ENCODE measurements at places on chromosomes 11 and 22.

- DNase-seq, result no peak
Observed at GRCh38 chr11:112809429-112809828, 151.8 kb upstream of the NCAM1 start.

DNA sequence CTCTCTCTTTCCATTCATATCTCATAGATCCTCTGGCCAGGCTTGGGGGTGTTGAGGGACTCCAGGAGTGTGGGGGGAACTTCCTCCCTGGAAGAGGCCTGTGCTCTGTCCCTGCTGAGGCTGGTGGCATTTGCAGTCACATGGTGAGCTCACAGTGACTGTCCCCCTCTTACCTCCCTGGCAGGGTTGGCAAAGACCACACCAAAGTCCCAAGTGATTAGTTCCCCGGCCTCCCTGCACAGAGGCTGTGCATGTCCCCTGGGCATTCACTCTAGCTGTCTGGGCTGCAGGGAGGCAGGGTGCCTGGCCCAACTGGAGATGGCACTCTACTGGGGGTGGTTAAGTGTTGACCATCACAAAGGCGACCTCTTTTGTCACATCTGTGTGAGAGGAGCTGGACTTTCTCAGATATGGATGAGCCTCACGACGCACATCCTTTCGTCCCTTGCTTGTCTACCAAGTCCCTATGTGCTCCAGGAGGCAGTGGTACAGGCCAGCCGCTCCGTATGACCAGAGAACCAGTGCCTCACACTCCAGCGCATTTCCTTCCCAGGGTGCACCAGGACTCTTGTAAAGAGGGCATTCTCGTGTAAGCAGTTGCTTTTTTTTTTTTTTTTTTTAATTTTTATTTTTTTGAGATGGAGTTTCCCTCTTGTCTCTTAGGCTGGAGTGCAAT is 8.8 kb downstream of the TANGO2 start:
- no peak for DNase-seq

DNA sequence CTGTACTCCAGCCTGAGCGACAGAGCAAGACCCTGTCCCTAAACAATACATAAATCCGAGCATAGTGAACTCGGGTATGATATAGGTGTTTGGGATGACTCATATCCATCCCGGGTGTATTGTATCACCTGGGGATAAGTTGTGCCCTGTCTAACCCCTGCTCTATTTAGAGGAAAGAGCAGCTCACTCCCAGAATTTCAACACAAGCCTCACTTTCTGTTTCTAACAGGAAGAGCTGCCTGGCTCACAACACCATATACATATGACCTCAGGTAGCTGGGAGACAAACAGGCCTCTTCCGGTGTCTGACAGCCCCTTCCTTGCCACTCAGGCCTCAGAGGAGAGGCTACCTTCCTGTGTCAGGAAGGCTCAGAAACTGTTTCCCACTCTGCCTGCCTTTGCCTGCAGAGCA is 9.9 kb upstream of the MICALL1 start:
- DNase-seq, result peak; percentile 73

GRCh38 chr22:24947881-24948280 is 1.4 kb upstream of the LHFPL7 start:
- DNase-seq, result no peak

DNA sequence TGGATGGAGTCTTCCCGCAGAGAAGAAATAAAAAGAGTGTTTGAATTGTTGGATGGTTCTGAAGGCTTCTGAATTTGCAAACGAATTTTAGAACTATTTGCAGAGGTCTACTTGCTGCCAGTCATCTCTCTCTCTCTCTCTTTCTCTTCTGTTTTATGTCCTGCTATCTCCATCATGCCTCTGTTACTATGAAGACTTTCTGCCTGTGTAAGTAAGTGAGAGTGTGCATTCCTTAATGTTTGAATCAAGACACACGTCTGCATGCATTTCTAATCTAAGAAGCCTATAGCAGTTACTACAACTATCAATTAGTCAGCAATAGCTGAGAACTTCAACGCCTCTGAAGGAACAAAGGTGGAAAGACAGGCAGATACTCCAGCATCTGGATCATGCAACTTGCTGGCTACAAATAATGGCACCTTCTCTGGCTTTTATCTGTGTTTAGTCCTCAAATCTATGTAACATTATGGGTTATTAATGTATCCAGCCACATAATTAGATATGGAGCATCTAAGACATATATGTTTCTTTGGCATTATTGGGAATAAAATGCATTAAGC is 191.5 kb upstream of the BLID start:
- DNase-seq, result no peak

DNA sequence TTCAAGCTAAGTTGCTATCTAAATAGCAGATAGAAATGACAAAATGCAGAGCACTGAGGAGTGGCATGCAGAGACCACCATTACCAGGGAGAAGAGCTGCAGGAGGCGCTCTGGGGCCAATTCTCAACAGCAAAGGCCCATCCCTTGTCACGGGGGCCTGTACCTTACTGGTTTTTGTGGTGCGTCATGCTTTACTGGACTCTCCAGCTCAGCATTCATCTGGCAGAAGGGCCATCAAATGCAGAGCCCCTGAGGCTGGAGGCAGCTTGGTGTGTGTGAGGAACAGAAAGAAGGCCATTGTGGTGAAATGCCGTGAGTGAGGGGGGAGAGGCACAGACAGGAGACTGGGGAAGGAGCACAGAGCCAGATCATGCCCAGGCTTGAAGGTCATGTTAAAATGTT is 56.5 kb upstream of the NAV2 start:
- no peak for DNase-seq

DNA sequence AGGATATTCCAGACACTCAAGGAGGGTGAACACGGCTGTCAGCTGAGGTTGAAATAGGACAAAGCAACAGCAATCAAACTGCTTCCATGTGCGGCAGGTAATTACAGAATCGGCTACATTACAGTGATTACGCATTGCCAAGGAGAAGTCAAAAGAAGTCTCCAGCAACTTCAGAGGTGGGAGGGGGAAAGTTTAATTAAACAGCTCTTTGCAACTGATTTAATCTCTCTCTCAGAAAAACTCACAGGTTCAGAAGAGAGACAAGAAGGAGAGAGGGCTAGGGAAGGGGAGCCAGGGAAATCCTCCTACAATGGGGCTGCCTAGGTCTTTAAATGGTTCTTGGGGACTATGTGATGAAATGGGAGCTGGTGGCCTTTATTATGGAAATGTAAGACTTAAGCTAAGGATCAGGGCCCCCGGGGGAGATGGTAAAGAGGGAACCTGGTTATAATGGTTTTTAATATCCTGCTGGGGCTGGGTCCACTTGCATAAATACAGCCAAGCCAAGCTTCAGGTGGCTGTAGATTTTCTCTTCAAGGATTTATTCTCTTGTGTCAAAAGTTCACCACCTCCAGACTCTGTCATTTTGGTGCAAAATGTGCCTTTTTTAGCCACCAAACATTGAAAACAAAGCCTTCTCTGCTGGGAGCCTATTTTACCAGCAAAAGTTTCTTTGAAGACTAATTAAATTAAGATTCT is 354.7 kb upstream of the NARS2 start:
- no peak for DNase-seq

DNA sequence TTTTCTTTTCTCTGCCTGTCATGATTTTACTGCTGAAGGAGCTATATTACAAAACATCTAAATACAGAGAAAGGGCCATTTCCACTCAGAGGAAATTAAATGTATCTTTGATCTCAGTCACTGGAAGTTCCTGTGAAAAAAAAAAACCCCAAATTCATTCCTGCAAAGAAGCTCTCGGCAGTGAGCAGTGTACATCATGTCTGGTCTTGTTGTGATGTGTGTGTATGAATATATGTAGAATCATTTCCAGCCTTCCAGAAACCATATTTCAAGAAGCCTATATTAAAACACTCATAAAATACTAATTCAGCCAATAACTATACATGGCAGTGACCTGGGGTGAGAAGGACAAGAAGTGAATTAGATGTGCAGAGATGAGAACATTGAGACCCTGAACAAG is 393.2 kb upstream of the TENM4 start:
- no peak for DNase-seq

DNA sequence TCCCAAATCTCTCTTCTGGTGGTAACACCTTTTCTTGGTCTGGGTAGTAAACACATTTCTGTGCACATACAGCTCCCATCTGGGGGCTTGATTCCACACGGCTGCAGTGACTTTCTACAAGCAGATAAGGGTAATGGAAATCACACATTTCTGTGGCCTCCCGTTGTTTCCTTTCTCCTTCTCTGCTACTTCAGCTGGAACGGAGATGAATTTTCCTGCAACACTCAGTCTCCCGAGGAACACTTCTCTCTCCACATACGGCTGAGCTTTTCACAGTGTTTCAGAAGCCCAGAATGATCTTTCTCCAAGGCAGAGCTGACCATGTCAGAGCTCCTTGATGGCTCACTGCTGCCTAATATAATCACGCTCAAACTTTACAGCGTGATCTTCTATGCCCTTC is 364.3 kb upstream of the NARS2 start:
- DNase-seq, result no peak

DNA sequence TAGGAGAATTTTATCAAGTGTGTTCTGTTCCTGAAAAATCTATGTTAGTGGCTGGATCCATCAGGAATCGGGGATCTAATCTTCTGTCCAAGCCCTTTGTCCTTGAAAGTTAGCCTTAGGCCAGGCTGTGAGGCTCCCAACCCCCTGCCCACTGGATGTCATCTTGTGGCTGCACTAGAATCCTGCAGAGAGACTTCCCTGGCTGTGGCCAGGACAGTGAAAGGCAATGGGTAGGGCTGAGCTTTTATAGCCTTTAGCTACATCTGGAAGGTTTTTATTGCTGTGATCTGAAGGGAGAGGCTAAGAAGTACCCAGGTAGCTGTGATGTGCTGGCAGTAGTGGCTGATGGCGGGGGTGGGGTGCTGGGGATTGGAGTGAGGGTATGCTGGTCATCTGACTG is 2.1 kb downstream of the OAF start:
- peak; percentile 28 for DNase-seq

DNA sequence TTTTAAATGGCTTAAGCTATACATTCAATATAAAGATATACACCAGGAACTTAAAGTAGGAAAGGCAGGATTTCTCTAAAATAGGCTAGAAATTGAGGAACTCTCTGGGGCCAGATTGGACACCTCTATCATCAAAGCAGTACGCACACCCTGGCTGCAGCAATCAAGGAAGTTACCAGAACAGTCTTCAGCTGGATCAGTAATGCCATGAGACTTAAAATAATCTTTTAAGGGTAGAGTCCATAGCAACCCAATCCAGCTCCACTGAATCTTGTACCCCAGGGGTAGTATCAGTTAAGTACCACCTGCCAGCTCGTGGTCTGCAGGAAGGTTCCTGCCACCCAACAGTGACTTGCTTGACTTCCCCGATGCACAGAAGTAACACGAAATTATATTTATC is 3.0 kb downstream of the RDX start:
- no peak for DNase-seq

GRCh38 chr22:41132550-41132949 is 40.2 kb downstream of the EP300 start:
- no peak for DNase-seq

- DNase-seq, result peak; percentile 97
Observed at GRCh38 chr11:129846508-129847335, 31.1 kb downstream of the TMEM45B start.

GRCh38 chr11:32838505-32839274 is 9.0 kb downstream of the PRRG4 start:
- DNase-seq, result peak; percentile 24

DNA sequence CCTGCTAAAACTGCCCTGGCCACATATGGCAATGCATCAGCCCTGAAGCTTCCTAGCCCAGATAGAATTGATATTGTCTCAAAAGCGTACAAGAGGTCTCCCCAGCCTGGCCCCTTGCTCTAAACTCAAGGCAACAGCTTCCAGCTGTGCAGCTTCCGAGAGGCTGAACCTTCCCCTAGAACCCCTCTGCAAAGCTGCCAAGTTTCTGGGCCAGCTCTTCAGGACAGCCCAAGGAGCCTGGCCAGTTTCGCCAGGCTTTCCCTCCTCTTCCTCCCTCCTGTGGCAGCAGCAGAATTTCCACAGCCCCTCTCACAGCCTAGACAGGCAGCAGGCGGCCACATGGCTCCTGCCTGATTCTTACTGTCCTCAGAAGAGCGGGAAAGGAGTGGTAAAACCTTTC is 34.5 kb downstream of the NUMA1 start:
- peak; percentile 40 for DNase-seq

GRCh38 chr11:86671531-86672006 is 847 bp downstream of the ME3 start:
- DNase-seq, result peak; percentile 38

DNA sequence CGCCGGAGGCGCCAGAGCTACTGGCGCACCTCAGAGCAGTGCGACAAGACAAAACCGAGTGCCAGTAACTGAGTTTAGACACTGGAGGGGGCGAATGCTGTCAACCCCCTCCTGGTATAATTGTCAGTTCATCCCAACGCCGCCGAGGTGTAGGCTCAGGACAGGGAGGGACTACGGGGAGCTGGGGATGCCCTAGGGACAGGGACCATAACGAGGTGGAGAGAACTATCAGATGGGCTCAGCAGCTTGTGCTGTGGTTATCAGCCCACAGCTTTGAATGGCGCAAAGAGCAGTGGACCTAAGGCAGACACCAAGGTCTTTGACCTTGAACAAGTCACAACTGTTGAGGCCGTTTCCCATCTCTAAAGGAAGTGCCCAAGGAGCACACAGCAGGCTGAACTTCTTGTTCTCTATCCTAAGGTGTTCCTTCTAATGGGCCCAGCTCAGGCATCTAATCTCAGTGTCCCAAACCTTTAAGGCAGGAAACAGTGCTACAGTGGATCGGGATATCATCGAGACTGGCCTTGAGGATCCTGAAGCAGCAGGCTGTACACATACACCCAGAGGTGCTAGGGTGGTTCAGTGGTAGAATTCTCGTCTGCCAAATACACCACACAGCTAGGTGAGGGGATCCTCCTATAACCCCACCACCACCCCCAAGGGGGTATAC is 958 bp upstream of the TUT1 start:
- DNase-seq, result no peak

- peak; percentile 15 for DNase-seq
Observed at GRCh38 chr11:2268729-2269600, 1.4 kb downstream of the ASCL2 start.

- no peak for DNase-seq
Observed at GRCh38 chr22:26334232-26334631, 94.8 kb upstream of the ASPHD2 start.

- no peak for DNase-seq
Observed at GRCh38 chr22:17198170-17199002, 20.8 kb downstream of the ADA2 start.

GRCh38 chr11:72684236-72684912 is 10.2 kb upstream of the PDE2A start:
- DNase-seq, result peak; percentile 61

DNA sequence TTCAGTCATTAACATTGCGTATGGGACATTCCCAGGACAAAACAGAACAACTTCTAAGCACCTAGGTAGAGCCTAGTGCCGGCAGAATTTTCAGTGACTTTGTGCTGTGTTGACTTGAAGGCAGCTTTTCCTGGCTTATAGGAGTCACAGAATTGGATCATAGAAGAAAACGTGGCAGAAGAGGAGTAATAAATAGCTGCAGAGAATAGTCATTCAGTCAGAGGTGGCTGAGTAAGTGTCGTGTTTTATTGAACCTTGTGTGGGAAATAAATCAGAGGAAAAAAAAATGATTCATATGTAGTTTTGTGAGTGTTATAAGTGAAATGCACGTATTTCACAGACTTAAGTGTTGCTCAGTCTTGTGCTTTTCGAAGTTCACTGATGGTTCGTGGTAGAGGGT is 2.1 kb downstream of the BARX2 start:
- DNase-seq, result no peak
